ENCODE measurements at places on chromosomes 3 and 15.

- no peak for DNase-seq
These were observed 177.2 kb upstream of the THBS1 start for GRCh38 chr15:39403640-39404117.

GRCh38 chr3:133161656-133162055 is 123.5 kb downstream of the TMEM108 start:
- no peak for DNase-seq

GRCh38 chr3:71063773-71064290 is 519.7 kb downstream of the FOXP1 start:
- peak; percentile 33 for DNase-seq

GRCh38 chr15:46815765-46816164 is 901.5 kb upstream of the SEMA6D start:
- no peak for DNase-seq

GRCh38 chr3:74282202-74282601 is 332.3 kb downstream of the CNTN3 start:
- no peak for DNase-seq

DNA sequence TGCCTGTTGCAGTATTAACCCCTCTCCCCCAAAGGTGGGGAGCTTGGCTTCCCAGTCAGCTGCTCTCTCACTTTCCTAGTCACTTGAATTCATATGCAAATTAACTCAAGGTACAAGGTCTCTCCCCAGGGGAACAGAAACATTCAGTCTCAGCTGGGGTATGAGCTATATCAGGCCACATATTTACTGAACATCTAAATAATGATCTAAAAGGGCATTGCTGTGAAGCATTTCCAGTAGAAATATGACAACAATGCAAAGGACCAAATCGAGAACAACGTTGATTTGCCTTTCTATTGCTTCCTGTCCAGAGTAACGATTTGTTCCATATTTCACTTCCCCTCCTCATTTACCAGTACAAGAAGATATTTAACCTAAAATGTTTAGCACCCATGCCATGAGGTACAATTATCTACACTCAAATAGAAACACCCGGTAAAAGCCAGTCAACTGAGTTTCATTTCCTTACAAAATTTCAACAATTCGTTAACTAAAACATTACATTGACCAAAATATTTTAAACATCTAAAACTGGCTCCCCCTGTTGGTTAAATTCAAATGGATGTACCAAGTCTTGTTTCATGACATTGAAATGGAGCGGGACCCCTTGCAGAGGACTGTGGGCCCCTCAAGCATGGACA is 36.5 kb upstream of the KLHL6 start:
- no peak for DNase-seq

DNA sequence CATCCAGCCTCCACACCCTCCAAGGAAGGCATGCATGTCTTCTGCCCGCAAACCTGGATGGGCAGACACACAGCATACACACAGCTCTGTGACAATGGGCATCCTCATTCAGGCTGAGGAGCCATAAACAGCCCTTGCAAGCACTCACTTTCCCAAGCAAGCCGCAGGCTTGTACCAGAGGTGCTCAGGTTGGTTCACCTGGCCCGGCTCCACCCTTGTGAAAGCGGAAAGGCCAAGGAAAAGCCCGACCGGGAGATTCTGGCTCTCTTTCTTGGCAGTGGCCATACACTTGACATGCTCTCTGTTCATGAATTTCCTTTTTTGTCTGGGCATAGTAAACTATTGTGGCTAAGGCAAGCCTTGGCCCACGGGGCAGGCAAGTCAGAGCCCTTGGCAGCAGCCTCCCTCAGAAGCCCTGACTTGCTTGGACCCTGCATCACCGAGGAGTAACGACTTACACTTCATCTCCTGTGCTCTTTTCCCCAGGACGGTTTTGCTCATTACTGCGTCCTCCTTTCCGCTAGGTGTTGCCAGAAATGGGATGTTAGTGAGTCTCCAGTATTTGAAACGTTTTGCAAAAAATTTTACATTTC is 74.6 kb upstream of the BNC1 start:
- no peak for DNase-seq

DNA sequence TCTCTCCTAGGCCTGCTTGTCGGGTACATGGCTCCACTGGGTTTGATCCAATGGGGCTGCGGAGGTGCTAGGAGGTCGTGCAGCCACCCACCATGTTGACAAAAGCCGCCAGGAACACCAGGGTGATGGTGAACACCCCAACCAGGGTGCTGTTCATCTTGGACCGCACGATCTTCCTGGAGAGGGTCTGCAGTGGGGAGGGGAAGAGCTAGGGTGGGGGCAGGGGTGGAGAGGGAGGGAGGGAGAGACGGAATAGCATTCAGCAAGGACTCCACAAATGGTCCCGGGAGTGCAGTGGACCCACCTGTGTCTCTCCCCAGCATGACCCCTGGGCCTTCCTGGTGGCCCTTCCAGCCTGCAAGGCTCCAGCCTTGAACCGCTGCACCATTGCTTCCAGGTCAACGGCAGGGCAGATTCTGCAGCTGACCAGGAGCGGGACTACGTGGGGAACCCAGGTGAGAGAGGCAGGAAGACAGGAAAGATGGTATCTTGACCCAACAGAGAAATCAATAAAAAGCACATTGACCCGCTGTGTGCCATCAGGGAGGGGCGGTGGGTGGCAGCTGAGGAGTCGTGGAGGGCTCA is 102.3 kb downstream of the SEC22A start:
- DNase-seq, result no peak

GRCh38 chr3:40996827-40997710 is 202.2 kb upstream of the CTNNB1 start:
- DNase-seq, result no peak

DNA sequence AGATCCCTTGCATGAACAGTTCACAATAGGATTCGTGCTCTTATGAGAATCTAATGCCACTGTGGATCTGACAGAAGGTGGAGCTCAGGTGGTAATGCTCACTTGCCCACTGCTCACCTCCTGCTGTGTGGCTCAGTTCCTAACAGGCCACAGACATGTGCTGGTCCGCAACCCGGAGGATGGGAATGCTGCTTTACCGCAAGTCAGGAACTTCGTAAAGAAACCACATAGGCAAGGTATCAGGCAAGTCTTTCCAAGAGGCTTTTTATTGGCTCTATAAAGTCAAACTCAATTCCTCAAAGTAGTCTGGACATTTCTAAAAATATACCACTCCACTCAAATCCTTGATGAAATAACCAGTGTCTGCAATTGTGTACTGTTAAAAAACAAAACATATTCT is 56.1 kb downstream of the OSTN start:
- DNase-seq, result no peak

DNA sequence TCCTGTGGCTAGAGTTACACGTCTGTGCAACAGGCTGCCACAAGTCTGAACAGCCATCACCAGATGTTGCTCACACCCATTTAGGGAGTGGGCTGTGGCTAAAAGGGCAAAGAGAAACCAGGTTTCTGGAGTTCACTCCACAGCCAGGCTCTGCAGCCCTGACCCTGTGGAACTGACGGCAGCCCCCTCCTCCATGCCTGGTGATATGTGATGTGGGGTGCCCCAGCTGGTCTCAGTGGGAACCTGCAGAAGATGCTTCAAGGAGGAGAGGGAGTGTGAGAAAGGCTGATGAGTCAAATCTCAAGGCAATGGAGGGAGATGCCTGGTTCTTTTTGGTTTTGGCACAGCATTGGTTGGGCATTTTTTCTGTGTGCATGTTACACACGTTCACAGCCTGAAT is 130.6 kb downstream of the TPRA1 start:
- no peak for DNase-seq

DNA sequence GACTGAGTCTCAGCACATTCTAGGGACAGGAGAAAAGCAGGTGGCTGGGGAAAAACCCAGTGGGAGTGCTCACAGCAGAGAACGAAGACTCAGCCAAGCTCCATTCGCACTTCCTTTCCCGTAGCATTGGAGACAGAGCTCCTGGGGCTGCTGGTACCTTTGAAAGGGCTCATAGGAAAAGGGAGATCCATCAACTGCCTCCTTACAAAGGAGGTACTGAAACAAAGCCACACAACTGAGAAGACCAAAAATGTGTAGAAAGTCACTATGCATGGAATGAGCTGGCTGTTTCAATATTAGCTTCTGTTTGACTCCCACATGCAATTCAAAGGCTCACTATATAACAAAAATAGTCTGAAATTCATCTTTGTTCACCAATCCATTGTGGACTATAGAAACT is 16.9 kb downstream of the STIMATE start:
- DNase-seq, result no peak
